Smooth muscle cell of the umbilical artery (primary cell): ENCODE measurements at places on chromosomes 11 and 22. TPM values are rescaled to one million over a fixed set of nuclear protein-coding genes. Genes with fewer than 3 reads are reported as not detected.

The GRAMD1B gene
- 7.7 and 10.1 TPM in 2 replicates for total RNA-seq

The ASPHD2 gene
- 2.1 and 2.3 TPM in 2 replicates for total RNA-seq

The PLAAT5 gene
- not detected in 2 replicates for total RNA-seq

The SPTBN2 gene
- total RNA-seq = 4.2 and 5.7 TPM in 2 replicates

The OR4C6 gene
- total RNA-seq = not detected in 2 replicates

The ZNF214 gene
- 2.8 and 4.2 TPM in 2 replicates for total RNA-seq
